ENCODE measurements at places on chromosomes 11 and 22.

DNA sequence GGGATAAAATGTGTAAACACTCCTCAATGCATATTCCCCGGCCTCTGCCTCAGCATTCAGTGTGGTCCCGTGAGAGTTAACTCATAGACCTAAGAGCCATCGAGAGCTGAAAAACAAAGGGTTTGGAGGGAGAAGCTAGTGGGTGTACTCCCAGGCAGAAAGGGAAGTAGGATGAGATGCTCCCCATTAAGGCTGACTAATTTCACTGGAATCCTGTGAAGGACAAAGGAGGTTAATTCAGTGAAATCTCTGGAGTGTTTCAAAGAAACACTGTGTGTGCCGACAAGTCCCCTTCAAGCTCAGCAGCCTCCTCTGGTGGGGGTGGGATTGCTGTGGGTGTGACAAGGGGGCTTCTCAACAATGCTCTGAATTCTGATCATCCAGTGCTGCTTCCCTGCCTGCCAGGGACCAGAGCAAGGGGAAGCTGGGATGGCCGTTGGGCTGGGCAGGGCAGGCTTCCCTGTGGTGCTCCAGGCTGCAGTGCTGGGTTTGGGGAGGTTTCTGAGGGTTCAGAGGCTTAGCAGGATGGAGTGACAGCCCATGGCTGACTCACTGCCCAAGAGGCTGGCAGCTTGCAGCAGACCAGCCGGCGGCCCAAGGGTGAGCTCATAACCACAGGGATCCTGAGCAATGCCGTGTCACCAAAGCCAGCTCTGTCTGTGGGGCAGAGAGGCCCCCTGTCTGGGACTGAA is 61.4 kb upstream of the BMAL1 start:
- peak; percentile 92 for DNase-seq

GRCh38 chr11:83256602-83257340 is 29.4 kb downstream of the CCDC90B start:
- no peak for DNase-seq

- no peak for DNase-seq
Observed at GRCh38 chr11:119785131-119785530, 56.1 kb upstream of the NECTIN1 start.

DNA sequence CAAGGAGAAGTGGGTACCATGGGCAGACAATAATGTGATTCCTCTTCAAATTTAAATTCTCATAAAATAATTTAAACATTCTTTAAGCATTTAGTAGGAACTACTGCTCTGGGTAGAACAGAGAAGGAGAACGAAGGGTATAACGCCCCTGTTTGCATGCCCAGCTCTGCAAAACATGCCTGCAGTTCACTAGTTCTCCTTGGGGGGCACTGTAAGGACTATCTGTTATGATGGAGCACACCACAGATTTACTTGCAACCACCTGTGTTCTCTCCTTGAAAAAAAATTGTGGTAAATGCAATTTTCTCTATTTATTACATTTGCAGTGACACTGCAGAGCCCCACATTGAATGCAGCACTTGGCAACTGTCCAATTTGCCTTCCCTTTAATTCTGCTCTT is 100.3 kb downstream of the GUCY1A2 start:
- DNase-seq: no peak

All from non-pigmented ciliary epithelial cell (primary cell).